ENCODE measurements at places on chromosomes 2 and 18.

DNA sequence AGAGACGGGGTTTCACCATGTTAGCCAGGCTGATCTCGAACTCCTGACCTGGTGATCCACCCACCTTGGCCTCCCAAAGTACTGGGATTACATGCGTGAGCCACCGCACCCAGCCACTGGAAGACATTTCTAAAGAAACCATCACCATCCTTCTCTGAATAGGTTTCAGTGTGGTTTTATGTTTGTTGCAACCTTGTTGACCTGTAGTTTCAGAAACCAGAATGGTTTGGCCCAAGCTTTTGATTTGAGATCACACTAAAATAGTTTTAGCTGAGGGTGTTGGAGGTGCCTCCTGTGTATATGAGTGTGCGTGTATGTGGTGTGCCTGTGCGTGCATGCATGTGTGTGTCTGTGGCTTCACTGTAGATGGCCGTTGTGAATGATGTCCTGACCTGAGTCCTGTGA lies 26.2 kb downstream of the INPP4A start:
- DNase-seq = no peak

DNA sequence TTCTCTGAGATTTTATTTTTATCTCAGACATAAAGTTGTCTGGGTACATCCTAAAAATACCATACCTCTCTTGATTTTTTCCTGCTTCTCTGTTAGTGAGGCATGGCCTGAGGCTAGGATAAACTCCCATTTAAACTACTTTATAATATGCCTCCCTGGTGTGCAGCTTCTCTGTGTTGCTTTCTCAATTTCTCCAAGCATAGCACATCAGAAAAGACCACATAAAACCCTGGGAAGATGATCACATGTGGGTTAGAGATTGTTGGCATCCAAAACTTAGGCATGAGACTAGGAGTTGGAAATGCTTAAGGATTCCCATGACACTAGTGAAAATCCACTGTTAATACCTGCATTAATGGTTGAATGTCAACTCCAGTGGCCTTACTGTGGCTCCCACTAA lies 254.6 kb downstream of the RND3 start:
- DNase-seq = no peak

- DNase-seq = no peak
Measured at GRCh38 chr18:59651071-59651470, 46.2 kb downstream of the CCBE1 start.

DNA sequence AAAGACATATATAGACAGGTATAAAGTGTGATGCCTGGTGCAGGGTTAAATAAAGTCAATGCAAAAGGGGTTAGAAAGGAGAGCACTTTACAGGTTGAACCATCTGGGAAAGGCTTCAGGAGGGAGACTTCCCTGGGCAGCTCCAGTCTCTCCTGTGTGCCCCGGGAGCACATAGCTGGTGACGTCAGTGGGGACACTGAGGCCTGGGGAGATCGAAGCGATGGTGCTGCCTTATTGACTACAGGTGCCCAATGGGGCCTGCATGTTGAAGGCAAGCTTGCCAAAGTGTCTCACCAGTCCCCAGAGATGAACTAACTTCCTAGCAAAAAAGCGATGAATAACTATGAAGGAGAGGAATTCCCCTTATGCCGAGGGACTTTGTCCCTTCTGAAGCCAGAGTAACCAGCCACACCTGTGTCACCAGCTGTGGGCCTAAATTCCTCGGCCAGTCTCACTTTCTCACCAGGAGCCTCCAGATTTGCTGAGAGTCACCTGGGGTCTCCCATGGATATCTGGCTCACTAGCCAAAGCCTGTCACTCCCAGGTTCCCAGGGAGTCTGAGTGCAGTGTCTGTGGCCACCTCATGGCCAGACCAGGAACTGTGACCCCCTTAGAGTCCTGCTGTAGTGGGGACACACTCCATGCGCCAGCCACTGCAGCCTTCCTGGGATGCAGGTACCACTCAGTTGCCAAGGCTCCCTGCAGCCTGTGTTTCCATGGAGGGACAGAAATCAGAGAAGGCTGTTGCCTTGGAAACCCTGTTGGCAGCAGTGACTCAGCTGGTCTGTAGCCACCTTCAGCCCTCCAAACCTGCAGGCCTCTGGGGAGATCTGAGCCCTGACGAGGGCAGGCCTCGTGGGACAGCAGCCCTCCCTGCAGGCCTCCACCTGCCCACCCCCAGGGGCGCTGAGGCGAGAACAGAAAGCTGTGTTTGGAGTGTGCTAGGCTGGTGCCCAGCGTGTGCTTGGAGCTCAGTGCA lies 128.7 kb downstream of the CTIF start:
- DNase-seq = no peak

- no peak for DNase-seq
Measured at GRCh38 chr2:129205176-129205575, 774.3 kb upstream of the RAB6C start.

GRCh38 chr2:99818842-99819241 lies 323.5 kb downstream of the AFF3 start:
- DNase-seq = no peak

- no peak for DNase-seq
Measured at GRCh38 chr2:200863782-200864175, 679 bp downstream of the CLK1 start.

DNA sequence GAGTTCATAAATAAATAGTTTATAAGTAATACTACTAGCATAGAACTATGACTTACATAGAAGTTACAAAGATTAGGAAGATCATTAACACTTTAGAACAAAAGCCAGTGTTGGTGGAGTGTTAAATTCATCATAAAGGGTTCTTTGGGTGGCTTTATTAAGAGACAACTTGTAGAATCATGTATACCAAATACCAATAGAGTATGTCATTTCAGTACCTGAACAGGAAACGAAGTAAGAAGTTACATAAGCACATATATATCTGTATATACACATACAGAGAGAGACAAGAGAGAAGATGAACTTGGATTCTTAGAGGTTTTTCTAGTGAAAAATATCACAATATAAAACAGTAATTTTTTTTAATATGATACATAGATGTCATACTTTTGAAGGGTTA lies 82.5 kb upstream of the OTX1 start:
- no peak for DNase-seq

DNA sequence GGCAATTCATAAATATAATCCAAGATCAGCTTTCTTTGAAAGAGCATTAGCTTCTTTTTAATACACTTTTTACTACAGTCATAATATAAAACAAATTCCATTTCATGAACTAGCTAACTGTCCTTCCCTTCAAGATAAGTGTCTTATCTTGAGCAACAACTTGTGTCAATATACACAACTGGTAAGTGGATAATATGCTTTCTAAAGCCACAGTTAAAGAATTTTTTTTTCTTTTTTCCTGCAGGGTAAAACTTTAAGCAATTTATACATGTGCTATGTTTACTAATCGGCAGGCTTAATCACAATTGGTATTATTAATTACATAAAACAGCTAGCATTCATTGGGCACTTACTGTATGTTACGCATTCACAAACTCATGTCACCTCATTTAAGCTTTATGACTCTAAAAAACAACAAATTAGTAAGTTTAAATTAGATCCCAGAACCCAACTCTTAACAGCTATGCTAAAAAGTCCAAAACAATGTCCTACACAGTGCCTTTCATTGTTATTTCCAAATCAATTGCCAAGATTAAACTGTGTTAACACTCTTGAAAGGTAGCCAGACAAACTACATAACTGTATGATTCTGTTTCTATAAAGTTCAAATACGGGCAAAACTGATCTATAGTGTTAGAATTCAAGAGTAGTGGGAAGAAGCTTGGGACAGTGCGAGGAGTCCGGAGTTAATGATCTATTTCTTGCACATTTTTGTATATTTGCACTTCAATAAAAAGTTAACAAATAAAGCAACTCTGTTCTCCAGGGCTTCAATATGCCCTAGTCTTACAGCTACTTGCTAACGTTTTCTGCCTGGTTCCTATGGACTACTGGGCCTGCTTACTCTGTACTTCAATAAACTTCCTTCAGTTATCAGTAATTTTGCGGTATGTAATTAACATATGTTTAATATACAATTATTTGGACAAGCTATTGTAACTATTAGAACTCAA lies 6.0 kb downstream of the TXNL1 start:
- no peak for DNase-seq

- DNase-seq = no peak
Measured at GRCh38 chr18:48700446-48700845, 161.6 kb downstream of the CTIF start.

DNA sequence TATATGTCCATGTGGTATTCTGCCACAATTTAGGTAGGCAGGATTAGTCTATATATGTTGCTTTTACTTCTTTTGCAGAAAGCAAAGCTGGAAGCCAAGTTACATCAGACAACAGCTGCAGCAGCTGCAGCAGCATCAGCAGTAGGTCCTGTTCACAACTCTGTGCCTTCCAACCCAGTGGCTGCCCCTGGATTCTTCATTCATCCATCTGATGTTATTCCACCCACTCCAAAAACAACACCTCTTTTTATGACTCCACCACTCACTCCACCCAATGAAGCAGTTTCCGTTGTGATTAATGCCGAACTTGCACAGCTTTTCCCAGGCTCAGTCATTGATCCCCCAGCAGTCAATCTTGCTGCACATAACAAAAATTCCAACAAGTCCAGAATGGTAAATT lies 107.6 kb downstream of the BIRC6 start:
- DNase-seq = no peak

- no peak for DNase-seq
Measured at GRCh38 chr18:59576541-59577385, 120.5 kb downstream of the CCBE1 start.

- no peak for DNase-seq
Measured at GRCh38 chr2:44131177-44131576, 37.5 kb upstream of the PPM1B start.

- DNase-seq = no peak
Measured at GRCh38 chr2:133817680-133818566, 249.7 kb upstream of the NCKAP5 start.

Measured in activated T-helper 1 cell treated with Interleukin-2 at 50 U/mL for 16 hours (primary cell).